Calu3 (cell line): ENCODE measurements at places on chromosomes 11 and 22.

DNA sequence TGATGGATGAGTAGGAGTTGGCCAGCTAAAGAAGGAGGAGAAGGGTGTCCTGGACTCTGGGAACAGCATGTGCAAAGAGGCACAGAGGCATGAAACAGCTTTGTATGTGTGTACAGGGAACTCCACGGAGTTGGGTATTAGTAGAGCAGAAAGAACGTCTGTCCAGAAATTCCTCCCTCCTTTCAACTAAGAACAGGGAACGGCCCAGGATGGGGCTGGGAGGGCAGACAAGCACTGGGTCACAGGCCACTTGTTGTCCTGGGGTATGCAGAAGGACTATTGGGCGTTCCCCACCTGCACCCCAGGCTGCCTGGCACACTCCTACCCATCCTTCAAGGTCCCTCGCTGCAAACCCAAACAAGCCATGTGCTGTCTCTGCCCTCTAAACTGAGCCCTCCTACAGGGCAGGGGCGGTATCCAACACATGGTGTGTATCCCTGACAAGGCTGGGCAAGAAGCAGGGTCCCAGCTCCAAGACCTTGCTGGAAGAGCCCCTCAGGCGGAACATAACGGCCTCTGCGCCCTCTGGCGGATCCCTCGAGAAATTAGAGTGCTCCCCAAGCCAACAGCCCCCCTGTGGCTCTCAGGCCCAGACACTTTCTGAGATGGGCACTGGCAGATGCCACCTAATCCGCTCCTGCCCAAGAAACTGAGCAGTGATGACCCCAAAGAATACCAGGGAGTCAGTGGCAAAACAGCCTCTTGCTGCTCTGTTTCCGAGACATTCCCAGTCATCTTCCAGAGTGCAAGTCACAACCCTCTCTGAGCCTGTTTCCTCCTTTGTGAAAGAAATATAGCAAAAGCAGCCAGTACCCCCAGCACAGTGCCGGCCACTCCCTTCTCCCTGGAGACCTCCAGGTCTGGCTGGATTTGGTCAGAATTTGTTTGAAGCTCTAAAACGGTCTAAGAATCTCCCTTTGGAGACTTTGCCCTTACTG is 1.6 kb upstream of the ELFN2 start:
- H3K4me1 ChIP-seq: peaks cover 35% of the 10 kb centered on the region
- peaks cover 51% of the 10 kb centered on the region for H3K27me3 ChIP-seq
- peaks cover 35% of the 10 kb centered on the region for H3K36me3 ChIP-seq
- H3K4me3 ChIP-seq: no peak overlapping the region
- no peak overlapping the region for H3K27ac ChIP-seq

DNA sequence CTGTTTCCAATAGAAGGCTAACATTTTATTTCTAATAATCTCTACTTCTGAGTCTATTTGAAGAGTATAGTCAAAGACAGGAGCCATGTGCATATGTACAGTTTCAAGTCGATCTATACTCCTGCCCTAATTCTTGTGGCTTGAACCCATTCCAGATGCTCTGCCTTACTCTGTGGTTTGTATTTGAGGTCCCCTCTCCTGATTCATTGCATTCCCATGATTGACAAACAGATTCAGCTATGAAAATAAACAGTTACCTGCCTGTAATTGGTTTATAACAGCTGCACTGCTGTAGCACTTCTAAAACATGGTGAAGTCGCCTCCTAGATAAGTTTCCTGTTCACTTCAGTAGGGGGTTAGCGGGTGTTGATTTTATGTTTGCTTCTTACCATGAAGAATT is 138.7 kb downstream of the SOX6 start:
- no peaks in the 10 kb centered on the region for H3K36me3 ChIP-seq
- H3K27me3 ChIP-seq: no peaks in the 10 kb centered on the region
- no peak for DNase-seq
- H3K4me3 ChIP-seq: no peak overlapping the region
- no peak overlapping the region for H3K27ac ChIP-seq

- no peak overlapping the region for H3K4me3 ChIP-seq
- DNase-seq: no peak
Measured at GRCh38 chr22:33654173-33654895, 265.9 kb downstream of the LARGE1 start.

DNA sequence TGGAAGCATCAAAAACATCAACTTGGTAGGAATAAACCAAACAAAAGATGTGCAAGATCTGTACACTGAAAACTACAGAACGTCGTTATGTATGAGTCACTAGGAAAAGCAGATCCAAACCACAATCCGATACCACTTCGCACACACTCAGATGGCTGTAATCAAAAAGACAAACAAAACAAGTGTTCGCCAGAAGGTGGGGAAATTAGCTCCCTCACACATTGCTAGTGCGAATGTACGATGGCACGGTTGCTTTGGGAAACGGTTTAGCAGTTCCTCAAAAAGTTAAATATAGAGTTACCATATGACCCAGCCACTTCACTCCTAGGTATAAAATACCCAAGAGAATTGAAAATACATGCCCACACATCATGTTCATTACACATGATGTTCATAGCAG is 14.8 kb upstream of the CARD10 start:
- no peak overlapping the region for H3K4me3 ChIP-seq
- peaks cover 10% of the 10 kb centered on the region for H3K36me3 ChIP-seq
- peaks cover 41% of the 10 kb centered on the region for H3K4me1 ChIP-seq
- peak overlapping the region; percentile 13 for H3K27ac ChIP-seq
- H3K27me3 ChIP-seq: no peaks in the 10 kb centered on the region

DNA sequence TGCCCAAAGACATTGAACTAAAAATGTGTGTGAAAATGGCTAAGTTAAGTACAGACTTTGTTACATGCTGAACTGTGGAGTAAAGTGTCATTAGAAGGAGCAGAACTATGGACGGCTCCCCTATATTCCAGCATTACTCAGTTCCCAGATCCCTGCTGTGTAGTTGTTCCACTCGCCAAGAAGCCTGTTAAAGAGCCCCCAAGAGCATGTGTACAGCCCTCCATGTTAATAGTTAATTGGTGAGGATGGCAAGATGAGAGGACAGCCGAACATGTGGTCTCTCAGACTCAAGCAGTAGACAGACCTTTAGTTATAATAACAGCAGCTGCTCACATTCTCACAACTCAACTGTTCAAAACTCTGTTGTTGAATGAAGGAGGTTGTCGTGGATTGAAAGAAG is 127.4 kb downstream of the ELP4 start:
- H3K4me1 ChIP-seq: no peaks in the 10 kb centered on the region
- H3K27ac ChIP-seq: no peak overlapping the region
- no peak for DNase-seq
- no peaks in the 10 kb centered on the region for H3K27me3 ChIP-seq
- no peak overlapping the region for H3K4me3 ChIP-seq
- H3K36me3 ChIP-seq: no peaks in the 10 kb centered on the region

GRCh38 chr22:21951931-21952465 is 650 bp downstream of the PPM1F start:
- DNase-seq: peak; percentile 49
- peaks cover 17% of the 10 kb centered on the region for H3K36me3 ChIP-seq
- H3K27me3 ChIP-seq: no peaks in the 10 kb centered on the region
- H3K4me3 ChIP-seq: peak overlapping the region; percentile 82
